ENCODE measurements at places on chromosomes 5 and 9.

DNA sequence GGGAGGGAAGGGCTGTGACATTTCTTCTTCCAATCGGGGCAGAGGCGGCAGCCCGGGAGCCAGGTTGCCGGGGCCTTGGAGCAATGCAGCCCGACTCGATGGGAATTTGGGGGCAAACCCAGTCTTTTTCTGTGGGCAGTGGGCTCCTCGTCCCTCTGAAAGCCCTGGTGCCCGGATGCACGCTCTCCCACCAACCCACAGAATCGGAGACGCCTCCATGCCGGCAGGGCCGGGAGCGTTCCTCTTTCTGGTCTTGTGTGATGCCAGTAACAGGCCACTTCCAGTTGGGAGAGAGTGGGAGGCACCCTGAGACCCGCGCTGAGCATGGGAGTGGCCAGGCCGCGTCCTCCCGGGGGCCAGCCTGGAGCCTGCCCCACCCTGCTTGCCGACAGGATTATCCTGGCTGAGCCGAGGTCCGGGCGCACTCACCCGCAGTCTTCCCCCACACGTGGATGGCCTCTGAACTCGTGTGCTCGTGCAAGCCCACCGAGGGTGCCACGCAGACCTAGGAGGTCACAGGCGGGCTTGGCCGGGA is 17.8 kb downstream of the OLFM1 start:
- no peak for DNase-seq

- no peak for DNase-seq
These were observed 46.4 kb upstream of the CTNNA1 start for GRCh38 chr5:138706655-138707480.

DNA sequence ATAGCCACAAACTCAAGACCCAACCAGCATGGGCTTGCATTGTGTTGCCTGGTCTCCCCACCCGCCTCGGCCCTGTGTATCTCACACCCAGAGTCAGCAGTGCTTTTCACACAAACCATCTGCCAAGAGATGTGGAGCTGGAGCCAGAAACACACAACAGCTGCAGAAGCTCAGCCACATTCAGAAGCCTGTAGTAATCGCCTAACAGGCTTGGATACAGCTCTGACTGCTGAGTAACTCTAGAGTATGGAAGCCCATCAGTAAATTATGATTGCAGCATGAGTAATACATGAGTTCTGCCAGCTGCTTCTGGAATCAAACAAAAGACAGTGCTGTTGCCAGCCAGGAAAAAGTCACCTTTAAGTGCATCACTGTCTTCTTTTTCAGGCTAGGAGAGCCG is 16.0 kb downstream of the TEK start:
- no peak for DNase-seq

DNA sequence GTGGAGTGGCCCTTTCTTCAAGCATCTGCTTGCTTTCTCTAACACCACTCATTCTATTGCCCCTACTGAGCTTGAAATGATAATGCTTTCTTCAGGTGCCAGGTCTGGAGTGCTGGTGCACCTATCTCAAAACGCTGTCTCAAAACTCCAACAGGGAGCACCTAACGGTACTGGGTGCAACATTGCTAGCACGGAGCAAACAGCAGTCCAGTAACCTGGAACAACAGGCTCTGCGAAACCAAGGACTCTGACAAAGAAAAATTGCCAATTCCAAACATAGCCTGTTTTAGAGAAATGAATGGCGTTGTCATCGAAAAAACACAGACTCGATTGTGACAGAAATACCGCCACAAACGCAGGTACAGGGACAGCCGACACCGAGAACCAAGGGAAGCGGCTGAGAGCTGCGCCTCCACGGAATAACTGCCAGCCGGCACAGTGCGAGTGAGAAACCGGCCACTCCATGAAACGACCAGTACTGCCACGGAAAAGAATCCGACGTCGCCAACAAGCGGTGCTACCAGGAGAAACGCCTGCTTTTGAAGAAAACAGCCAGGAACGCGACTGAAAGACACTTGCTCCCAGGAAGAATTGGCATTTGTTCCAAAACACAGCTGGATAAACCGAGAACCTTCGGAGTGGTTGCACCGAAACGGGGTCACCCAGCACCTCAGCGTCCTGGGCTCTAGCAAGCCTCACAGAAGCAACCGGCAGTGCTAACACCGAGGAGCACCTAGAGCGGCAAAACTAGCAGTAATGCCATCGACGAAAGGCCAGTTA is 3.1 kb downstream of the ANXA2R start:
- DNase-seq, result peak; percentile 22

DNA sequence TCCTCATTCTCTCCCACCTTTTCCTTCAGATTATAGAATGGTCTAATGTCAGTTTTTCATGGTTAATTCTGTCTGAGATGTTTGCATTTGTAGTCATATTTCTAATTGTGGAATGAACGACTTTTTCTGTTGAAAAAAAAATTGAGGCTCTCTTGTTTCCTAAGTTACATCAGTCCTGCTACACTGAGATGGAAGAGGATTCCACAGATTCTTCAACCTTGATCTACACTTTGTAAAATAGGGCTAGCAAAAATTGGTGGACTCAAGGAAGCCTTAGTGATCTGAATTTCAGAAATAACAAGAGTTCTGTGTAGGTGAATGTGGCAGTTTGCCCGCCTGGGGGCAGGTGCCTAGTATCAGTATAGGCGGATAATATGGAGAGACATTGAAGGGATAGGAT is 51.9 kb downstream of the ERBIN start:
- no peak for DNase-seq

Measured in CD4-positive, alpha-beta T cell treated with Interleukin-10 for 1 hour (primary cell).